ENCODE measurements at places on chromosomes 6 and 20.

- peak; percentile 55 for DNase-seq
These were observed 3.5 kb upstream of the PLCG1 start for GRCh38 chr20:41133709-41134361.

- no peak for DNase-seq
These were observed 15.9 kb downstream of the UNC5CL start for GRCh38 chr6:41023114-41023513.

- DNase-seq = no peak
These were observed 528.7 kb upstream of the SOX4 start for GRCh38 chr6:21064756-21065340.

DNA sequence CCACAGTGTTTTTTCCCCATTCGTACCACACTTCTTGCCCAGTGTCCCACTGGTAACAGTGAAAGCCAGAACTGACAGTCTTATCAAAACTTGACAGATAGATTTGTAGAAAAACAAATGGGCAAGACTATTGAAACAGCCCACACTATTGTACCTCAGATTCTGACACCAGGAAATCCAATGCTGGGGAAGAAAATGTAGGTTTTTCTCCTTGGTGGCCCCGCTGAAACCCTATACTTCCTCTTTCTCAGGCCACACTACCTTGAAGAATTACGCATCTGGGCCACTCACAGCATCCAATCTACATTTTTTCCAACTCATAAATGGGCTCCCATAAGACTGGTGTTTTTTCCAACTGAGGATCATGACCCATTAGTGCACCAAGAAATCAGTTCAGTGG lies 90.9 kb upstream of the HDDC2 start:
- no peak for DNase-seq

DNA sequence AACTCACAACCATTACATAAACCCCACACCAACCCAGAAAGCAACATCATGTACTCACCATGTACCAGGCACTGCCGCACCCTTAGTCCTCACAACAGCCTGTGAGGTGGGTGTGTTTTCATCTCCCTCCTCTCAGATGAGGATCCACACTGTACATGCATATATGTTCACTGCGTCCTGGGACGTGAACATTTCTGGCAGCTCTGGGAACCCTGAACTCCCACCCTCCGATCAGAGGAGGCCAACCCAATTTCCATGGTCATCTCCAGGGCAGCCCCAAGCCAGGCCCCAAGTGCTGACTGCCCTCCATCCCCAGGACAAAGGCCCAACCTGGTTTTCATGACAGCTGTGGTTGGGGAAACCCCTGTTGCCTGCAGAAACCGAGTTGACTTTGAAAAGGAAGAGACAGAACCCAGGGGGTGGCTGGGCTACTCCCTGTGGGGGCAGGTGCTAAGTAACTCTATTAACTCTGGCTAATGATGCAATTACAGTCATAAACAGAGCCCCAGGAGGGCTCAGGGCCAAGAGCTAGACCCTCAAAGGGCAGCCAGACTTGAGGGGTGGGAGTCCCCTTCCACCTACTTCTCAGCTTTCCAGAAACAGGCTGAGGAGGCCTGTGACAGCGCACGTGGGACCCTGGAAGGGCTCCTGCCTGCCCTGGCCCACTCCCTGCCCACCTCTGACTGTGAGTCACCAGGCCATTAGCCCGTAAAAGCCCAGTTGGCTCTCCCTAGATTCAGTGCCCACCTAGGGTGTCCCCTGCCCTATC lies 2.6 kb downstream of the TFEB start:
- peak; percentile 65 for DNase-seq

DNA sequence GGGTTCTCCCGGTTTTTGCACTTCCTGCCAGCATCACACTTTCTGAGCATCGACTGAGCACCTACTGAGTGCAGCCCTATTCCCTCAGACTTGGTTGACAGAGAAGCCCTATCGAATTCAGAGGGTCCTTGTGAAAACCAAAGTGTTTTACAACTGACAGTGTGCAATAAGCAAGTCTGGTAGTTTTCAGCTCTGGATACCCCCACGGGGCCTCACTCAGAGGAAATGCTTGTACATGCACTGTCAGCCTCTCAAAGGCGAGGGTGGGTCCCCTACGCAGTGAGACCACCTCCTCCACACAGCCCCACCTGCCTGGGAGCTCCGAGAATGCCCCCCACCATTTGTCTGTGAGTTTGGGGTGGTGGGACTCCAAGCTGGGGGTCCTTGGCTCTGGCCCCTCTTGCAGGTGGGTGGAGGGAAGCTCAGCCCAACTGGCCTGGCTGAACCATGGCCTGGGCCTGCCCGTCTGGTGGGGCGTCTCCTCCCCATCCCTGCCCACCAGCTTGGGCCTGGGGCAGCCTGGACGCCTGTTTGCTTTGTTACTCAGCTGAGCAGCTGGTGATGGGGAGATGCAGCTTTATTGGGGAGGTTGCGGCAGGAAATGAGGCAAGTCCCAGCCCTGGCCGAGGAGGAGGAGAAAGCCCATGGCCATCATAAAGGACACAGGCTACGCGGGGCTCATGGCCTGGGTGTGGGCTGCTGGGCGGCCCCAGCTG lies 1.7 kb downstream of the SPDEF start:
- DNase-seq = no peak

GRCh38 chr6:3612341-3613041 lies 139.0 kb downstream of the PXDC1 start:
- DNase-seq = no peak

- no peak for DNase-seq
These were observed 181.6 kb downstream of the FARS2 start for GRCh38 chr6:5442916-5443315.

- no peak for DNase-seq
These were observed 33.3 kb upstream of the NRN1 start for GRCh38 chr6:6039946-6040509.

- no peak for DNase-seq
These were observed 14.7 kb downstream of the UST start for GRCh38 chr6:148761527-148762011.

DNA sequence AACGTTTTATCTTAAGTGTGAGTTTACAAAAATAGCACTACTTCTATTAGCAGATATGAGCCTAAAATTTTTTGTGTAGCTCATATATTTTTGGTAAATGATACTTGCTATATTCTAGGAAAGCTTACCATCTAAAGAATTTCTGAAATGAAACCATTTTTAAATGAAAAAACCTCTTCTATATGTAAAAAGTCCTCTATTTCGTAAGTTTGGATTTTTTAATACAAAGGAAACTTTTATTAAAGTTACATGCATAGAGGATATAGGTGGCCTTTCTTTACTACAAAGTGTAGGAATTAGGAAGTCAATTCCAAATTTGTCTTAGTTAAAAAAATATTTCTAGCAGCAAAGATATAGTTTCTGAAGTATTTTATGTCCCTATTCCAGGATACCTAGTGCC lies 18.8 kb downstream of the EFHC1 start:
- no peak for DNase-seq

DNA sequence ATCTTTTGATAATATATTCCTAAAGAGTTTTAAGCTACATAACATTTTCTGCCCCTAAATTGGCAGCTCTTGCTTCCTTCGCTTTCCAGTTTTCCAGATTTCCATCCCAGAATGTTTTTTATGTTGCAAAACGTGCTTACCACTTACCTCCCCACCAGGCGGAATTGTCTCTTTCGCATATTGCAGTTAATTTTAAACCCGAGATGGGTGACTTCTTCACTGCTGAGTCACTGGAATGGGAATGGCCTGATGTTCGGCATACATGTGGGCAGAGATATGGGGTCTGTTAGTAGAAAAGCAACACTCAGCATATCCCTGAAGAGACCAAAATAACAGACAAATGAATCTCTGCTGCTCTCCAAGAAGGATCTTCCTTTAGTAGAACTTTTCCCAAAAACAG lies 491.2 kb downstream of the PREX1 start:
- no peak for DNase-seq

GRCh38 chr6:44156494-44157151 lies 2.0 kb upstream of the CAPN11 start:
- DNase-seq = no peak

DNA sequence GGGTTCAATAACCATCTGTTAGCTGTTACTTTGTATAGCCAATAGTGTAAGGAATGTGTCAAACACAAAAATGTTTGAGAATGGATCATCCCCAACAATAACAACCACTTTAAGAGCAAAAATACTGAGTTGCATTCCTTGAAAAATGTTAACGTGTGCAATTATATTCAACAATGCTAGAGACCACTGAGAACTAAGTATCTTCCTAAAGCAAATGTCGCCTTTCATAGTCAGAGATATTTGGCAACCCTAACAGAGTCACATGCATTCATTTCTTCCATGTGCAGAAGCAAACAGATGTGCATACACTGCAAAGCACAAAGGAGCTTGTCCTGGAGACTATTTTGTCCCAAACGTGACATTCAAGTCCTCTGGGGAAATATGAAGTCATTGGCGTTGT lies 448.6 kb downstream of the GJA1 start:
- no peak for DNase-seq

GRCh38 chr6:42339991-42340401 lies 111.7 kb downstream of the TRERF1 start:
- peak; percentile 49 for DNase-seq

DNA sequence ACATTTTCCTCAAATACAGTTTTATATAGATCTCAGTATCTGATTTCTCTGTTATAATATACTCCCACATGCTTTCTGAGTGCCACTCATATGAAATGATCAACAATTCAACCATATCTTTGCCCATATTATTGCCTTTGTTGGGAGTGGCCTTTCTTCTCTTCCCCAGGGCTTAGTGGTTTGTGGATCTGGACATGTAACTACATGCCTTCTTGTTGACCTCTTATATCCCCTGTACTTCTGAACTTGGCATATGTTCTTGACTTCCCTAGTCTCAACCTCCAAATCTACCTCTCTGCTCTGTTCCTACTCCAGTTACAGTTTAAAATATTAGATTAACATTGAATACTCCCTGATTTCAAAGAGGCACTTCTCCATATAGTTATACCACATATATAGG lies 34.3 kb upstream of the PRIM2 start:
- DNase-seq = no peak

DNA sequence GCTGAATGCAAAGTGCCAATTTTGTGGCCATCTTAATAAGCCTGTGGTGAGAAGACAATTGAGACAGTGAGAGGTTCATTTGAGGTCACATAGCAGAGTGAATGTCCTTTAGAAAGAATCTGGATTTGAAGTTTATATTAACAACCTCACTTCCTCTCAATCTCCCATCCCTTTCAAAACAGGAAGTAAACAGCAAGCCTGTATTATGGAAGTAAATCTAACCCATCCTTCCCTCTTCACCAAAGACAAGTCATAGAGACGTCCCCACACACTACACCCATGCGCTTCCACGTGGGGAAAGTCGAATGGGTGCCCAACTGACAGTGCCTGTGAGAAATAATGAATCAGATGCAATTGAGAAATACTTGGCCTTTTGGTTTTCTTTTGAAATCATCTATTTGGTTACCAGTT lies 28.8 kb upstream of the CCND3 start:
- DNase-seq = no peak

GRCh38 chr6:3414327-3415081 lies 42.3 kb downstream of the SLC22A23 start:
- peak; percentile 21 for DNase-seq

DNA sequence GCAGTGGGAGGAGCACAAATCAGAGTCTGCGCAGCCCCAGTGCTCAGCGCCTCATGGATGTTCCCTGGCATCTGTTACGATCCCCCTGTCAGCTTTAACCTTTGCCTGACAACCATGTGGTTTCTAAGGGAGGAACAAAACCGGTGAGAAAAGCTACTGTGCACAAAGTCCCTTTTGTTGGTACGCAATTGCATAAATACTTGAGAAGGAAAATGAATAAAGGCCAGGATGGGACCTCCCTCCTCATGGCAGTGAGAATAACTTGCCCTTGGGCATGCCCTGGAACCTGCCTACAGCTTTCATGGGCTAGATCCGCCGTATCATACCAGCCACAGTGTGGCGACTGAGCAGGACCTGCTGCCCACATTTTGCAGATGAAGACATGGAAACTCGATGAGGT lies 81.0 kb downstream of the RIN2 start:
- DNase-seq = no peak

- no peak for DNase-seq
These were observed 25.5 kb downstream of the NPEPL1 start for GRCh38 chr20:58718121-58718563.

DNA sequence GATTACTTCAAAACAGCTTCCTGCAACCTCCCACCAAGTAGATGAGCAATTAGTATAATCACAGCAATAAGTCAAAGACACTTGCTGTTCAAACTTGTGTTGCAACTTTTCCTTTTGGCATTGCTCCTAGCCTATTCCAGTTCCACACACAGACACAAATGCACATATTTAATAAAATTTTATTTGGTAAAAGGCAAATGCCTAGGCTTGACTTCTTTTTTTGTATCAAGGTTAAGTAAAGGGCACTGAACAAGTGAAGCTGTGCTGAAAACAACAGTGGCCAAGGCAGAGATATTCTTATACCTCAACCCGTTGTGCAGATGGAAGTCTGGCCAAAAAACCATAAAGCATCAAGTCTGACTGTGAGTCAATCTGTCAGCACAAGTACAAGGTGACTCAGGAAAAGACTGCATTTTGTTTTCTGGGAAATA lies 708.4 kb upstream of the CITED2 start:
- no peak for DNase-seq

GRCh38 chr6:2868637-2869036 lies 27.0 kb upstream of the SERPINB1 start:
- DNase-seq = no peak

GRCh38 chr20:48002517-48002970 lies 217.3 kb upstream of the SULF2 start:
- peak; percentile 39 for DNase-seq

GRCh38 chr20:835608-836045 lies 2.1 kb downstream of the FAM110A start:
- no peak for DNase-seq

DNA sequence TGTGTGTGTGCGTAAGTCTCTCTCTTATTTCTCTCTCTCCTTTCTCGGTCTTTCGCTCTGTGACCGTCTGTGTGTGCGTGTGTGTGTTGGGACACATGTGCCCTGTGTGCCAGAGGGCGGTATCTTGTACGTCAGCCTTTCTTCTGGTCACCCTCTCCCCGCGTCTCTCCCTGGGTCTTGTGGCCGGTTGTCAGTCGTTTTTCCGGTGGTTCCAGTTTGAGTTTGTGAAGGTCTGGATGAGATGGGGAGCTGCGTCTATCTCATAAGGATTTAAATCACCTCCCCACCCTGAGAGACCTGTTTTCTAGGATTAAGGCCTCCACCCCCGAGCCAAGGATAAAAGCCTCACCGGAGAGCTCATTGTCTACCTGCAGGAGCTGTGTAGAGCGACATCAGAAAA lies 295.5 kb upstream of the ZNF337 start:
- DNase-seq = no peak

- no peak for DNase-seq
These were observed 116.2 kb upstream of the SYNDIG1 start for GRCh38 chr20:24353135-24353690.

DNA sequence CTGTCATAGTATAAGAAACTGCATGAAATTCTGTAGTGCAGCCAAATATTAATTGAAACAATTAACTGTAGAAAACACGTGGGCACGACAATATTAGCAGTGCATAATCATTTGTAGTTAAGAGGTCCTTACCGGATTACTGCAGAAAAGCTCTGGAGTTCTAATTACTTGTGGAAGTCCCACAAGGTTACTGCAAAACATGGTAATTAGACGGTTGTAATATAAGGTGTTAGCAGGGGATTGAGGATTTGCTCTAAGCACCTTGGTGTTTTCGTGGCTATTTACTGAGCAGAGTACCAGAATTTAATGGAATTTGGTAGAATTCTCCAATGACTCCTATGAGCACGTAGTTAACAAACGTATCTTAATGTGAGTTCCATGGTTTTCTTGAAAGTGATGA lies 473.6 kb upstream of the AGPAT4 start:
- DNase-seq = no peak

- DNase-seq = no peak
These were observed 567.6 kb upstream of the MMS22L start for GRCh38 chr6:97850458-97851212.

Measured in GM12891 (cell line).